ENCODE measurements at places on chromosomes 2 and 18. TPM values are rescaled to one million over a fixed set of nuclear protein-coding genes. Genes with fewer than 3 reads are reported as not detected.

DNA sequence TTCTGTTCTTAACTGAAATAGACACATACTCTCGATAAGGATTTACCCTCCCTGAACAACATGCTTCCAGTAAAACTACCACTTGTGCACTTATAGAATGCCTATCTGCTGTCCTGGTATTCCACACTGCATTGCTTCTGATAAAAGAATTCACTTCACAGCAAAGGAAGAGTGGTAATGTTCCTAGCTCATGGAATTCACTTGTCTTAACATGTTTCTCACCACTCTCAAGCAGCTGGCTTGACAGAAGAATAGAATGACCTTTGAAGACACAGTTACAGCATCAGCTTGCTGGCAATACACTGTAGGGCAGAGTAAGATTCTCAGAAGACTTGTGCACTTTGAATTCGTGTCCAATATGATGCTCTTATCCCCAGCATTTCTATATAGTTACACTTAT, 524.1 kb upstream of the CNTNAP5 start:
- DNase-seq = no peak

GRCh38 chr18:75158465-75159237, 50.3 kb downstream of the PTGR3 start:
- DNase-seq = no peak

- DNase-seq = no peak
These were observed 24.4 kb upstream of the CHMP1B start for GRCh38 chr18:11826836-11827235.

Gene DNAH6
- total RNA-seq = 0.90 TPM

Gene CD207
- total RNA-seq = not detected
